Stimulated activated CD4-positive, alpha-beta T cell treated with anti-CD3 and anti-CD28 coated beads, Interleukin-1b, Interleukin-23, amount 100 ng/mL, for 48 hours (primary cell): ENCODE measurements at places on chromosomes 5 and 9.

DNA sequence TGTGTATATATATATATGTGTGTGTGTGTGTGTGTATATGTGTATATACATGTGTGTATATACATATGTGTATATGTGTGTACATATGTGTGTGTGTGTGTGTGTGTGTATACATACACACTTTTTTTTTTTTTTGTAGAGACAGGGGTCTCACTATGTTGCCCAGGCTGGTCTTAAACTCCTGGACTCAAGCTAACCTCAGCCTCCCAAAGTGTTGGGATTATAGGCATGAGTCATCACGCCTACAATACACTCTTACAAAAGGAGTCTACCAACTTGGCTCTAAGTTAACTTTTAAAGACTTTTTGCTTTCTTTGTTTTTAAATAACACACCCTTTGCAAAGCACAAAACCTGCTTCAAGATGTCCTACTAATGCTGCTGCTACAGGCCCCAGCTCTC is 2.1 kb downstream of the C9orf78 start:
- DNase-seq, result no peak

DNA sequence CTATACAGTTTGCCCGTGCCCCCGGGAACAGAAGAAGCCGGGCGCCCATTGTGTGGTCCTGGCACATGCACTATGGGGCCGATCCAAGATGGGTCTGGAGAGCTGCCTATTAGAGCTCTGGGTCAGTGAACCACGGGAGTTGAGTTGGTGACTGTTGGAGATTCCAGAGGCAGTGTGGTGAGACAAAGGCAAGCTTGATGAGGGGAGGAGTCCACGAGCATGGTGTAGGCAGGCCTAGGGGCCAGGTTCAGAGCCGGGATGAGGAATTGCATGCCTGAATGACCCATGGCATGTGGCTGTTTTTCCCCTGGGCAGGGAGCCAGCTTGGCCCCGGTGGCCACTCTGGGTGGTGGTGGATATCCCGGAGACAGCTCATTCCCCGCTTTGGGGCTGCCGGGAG is 84.4 kb upstream of the STC2 start:
- no peak for DNase-seq

GRCh38 chr5:15008921-15009320 is 137.3 kb upstream of the ANKH start:
- DNase-seq, result no peak

GRCh38 chr9:14428781-14429230 is 114.9 kb upstream of the NFIB start:
- peak; percentile 21 for DNase-seq
